KBM-7 (cell line): ENCODE measurements at places on chromosomes 7 and 10.

- DNase-seq: no peak
Measured at GRCh38 chr10:133182190-133182589, 22.2 kb downstream of the KNDC1 start.

- no peak for DNase-seq
Measured at GRCh38 chr10:50615658-50616057, 8.1 kb downstream of the SGMS1 start.

DNA sequence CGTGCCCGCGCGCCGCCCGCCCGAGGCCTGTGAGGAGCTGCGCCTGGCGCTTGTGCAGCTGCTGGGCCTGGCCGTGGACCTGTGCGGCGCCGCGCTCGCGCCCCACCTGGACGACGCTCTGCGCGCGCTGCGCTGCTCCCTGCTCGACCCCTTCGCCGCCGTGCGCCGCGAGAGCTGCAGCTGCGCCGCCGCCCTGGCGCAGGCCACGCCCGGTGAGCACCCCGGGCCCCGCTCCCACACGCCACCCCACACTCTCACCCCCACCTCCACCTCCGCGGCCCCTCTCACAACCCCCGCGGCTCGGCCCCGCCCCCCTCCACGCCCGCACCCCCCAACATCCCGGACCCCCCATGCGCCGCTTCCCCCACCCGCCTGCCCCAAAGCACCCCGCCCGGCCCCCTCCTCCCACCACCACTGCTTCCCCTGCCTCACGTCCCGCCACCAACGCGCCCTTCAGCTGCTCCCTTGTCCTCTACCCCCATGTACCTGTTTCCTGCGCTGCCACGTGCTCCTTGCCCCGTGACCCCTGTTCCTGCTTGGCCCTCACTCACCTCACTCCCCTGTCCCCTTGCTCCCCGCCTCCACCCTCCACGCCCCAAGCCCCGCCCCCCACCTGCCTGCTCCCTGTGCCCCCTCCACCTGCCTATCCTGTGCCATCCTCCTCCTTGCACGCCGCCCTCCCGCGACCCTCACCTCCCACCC is at the start of gene PRKAR1B:
Gene PRKAR1B, minus strand, starts transcription at position 178 of the 702 bp plus-strand sequence. CDS start 15,776 bp downstream, outside the sequence.
- DNase-seq: no peak

DNA sequence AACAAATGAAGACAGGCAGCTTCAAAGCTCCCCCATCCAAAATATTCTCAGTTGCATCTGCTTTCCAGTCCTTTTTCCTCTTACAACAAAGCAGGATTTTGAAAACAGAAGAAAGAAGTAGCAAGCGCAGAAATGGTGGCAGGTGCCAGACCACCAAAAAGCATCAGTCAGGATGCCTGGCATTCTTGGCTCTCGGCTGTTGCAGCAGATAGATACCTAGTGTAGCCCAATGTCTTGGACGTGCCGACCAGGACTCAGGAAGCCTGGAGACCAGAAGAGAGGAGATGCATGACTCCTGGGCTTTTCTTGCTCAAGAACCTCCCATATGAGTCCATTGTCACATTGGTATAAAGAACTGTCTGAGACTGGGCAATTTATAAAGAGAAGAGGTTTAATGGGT is 115.2 kb downstream of the RAB18 start:
- DNase-seq: no peak

- DNase-seq: no peak
Measured at GRCh38 chr7:77877791-77878190, 79.2 kb downstream of the PHTF2 start.

- DNase-seq: peak; percentile 60
Measured at GRCh38 chr7:23431702-23432199, 38.5 kb downstream of the IGF2BP3 start.

DNA sequence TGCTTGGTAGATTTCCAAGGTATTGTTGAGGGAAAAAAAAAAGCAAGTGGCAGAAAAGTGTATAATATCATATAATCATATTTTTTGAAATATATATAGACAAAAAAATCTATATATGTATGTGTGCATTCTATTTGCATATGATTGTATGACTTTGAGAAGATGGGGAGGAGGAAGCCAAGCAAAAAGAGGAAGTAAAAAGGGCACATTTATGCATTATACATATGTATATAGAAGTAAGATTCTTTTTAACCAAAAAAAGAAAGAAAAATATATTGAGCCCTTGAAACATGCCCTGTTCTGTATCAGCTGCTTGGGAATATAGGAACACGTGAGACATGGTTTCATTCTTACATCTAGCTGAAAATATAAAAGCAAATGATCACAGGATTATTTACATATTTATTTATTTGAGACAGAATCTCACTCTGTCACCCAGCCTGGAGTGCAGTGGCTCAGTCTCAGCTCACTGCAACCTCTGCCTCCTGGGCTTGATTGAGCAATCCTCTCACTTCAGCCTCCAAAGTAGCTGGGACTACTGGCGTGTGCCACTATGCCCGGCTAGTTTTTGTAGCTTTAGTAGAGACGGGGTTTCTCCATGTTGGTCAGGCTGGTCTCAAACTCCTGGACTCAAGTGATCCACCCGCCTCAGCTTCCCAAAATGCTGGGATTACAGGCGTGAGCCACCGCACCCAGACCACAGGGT is 18.0 kb upstream of the SLF2 start:
- peak; percentile 48 for DNase-seq
